ENCODE measurements at places on chromosomes 1 and 21. TPM values are rescaled to one million over a fixed set of nuclear protein-coding genes. Genes with fewer than 3 reads are reported as not detected.

- H3K36me3 ChIP-seq, result peaks cover 2% of the 10 kb centered on the region
- H3K4me3 ChIP-seq, result no peak overlapping the region
- H3K27me3 ChIP-seq, result no peaks in the 10 kb centered on the region
- no peaks in the 10 kb centered on the region for H3K4me1 ChIP-seq
- H3K27ac ChIP-seq, result no peak overlapping the region
Measured at GRCh38 chr1:184068354-184068753, 16.8 kb downstream of the TSEN15 start.

The NBPF20 gene
- total RNA-seq, result 2.8 TPM

DNA sequence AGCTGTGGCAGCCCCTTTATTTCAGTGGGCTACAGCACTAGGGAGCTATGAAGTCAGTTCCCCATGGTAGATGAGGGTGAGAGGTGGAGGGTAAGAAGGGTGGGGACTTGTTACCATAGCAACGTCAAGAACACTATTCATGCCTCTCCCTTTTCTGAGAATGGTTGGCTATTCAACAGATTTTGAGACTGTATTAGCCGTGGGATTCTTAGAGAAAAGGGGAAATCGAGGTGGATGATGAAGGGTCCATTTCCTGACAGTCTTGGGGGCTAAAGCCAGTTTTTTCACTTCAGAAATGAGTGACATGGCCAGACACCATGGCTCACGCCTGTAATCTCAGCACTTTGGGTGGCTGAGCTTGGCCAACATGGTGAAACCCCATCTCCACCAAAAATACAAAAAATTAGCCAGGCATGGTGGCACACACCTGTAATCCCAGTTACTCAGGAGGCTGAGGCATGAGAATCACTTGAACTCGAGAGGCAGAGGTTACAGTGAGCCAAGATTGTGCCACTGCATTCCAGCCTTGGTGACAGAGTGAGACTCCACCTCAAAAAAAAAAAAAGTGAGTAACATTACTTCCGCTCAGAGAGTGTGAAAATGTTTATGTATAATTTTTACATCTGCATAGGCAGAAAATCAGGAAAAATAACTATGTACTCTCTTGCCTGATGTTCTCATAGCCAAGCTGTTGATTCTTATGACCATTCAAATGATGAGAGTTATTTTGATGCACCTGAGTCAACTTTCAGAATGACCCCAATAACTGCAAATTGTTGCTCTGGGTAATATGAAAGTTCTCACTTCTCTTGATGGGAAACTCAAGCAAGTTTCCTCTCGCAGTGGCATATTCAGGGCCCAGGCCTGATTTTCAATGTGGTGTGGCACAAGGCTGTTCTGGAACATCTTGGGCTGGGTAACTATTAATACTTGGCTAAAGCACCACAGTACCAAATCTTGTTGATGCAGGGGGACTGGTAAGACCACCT, 23.2 kb upstream of the RGSL1 start:
- H3K27me3 ChIP-seq, result no peaks in the 10 kb centered on the region
- H3K27ac ChIP-seq, result no peak overlapping the region
- no peaks in the 10 kb centered on the region for H3K4me1 ChIP-seq
- no peak overlapping the region for H3K4me3 ChIP-seq

The GPR25 gene
- total RNA-seq, result not detected

GRCh38 chr1:54227891-54228310, 27.9 kb downstream of the MRPL37 start:
- no peak overlapping the region for H3K4me3 ChIP-seq
- H3K27ac ChIP-seq, result no peak overlapping the region
- no peaks in the 10 kb centered on the region for H3K27me3 ChIP-seq

DNA sequence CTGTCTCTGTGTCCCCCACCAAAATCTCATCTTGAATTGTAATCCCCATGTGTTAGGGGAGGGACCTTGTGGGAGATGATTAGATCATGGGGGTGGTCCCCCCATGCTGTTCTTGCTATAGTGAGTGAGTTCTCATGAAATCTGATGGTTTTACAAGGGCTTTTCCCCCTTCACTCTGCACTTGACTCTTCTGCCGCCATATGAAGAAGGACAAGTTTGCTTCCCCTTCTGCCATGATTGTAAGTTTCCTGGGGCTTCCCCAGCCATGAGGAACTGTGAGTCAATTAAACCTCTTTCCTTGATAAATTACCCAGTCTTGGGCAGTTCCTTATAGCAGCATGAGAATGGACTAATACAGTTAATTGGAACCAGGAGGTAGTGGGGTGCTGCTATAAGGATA, 137.1 kb upstream of the RAB4A start:
- H3K27ac ChIP-seq, result no peak overlapping the region
- no peak for DNase-seq
- no peaks in the 10 kb centered on the region for H3K27me3 ChIP-seq

The CFHR2 gene
- not detected for total RNA-seq

- no peak overlapping the region for H3K4me3 ChIP-seq
- no peaks in the 10 kb centered on the region for H3K36me3 ChIP-seq
- no peaks in the 10 kb centered on the region for H3K4me1 ChIP-seq
- no peaks in the 10 kb centered on the region for H3K27me3 ChIP-seq
- DNase-seq, result no peak
Measured at GRCh38 chr1:37741662-37742061, 23.3 kb downstream of the EPHA10 start.

DNA sequence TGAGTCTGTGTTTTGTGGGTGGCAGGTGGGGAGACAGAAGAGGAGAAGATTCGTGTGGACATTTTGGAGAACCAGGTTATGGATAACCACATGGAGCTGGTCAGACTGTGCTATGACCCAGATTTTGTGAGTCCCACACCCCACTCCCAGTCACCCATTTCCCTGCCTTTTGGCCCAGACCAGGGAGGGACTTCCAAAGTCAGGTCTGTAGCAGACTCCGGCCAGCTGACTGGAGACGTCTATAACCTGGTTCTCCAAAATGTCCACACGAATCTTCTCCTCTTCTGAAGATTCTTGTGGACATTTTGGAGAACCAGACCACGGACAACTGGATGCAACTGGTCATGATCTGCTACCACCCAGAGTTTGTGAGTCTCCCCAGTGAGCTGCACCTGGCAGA, 1.6 kb downstream of the GSTM5 start:
- no peaks in the 10 kb centered on the region for H3K36me3 ChIP-seq
- DNase-seq, result no peak
- no peak overlapping the region for H3K27ac ChIP-seq
- H3K4me1 ChIP-seq, result no peaks in the 10 kb centered on the region
- no peak overlapping the region for H3K4me3 ChIP-seq

GRCh38 chr1:181314959-181315358, 168.4 kb upstream of the CACNA1E start:
- H3K27ac ChIP-seq, result no peak overlapping the region
- peaks cover 28% of the 10 kb centered on the region for H3K27me3 ChIP-seq
- H3K4me3 ChIP-seq, result no peak overlapping the region
- no peak for DNase-seq

GRCh38 chr1:61753998-61754508, 11.8 kb downstream of the PATJ start:
- H3K4me3 ChIP-seq, result no peak overlapping the region
- H3K27ac ChIP-seq, result no peak overlapping the region
- no peak for DNase-seq
- H3K4me1 ChIP-seq, result no peaks in the 10 kb centered on the region

- no peaks in the 10 kb centered on the region for H3K4me1 ChIP-seq
- no peaks in the 10 kb centered on the region for H3K27me3 ChIP-seq
- no peak overlapping the region for H3K4me3 ChIP-seq
- no peak overlapping the region for H3K27ac ChIP-seq
Measured at GRCh38 chr21:15171546-15171945, 106.7 kb upstream of the NRIP1 start.

- H3K27me3 ChIP-seq, result no peaks in the 10 kb centered on the region
- no peak overlapping the region for H3K4me3 ChIP-seq
- DNase-seq, result no peak
Measured at GRCh38 chr1:5889462-5889861, 102.8 kb downstream of the NPHP4 start.

The APCS gene
- not detected for total RNA-seq

DNA sequence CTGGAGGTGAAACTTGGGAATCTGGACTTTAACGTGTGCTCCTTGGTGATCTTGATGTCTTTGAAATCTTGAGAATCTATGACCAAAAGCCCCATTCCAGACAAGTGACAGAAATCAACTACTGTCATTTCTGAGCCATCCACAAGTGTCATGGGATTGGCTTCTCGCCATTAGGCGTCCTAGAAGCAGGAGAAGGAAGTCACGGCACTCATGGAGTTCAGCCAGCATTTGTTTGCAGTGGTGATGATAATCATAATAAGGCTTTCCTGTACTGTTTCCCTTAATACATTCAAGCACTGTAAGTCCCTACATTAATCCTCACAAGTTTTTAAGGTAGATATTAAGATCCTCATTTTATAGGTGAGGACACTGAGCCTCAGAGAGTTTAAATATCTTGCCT, 11.9 kb downstream of the F5 start:
- no peaks in the 10 kb centered on the region for H3K36me3 ChIP-seq
- H3K27ac ChIP-seq, result no peak overlapping the region
- no peak for DNase-seq
- H3K27me3 ChIP-seq, result no peaks in the 10 kb centered on the region

DNA sequence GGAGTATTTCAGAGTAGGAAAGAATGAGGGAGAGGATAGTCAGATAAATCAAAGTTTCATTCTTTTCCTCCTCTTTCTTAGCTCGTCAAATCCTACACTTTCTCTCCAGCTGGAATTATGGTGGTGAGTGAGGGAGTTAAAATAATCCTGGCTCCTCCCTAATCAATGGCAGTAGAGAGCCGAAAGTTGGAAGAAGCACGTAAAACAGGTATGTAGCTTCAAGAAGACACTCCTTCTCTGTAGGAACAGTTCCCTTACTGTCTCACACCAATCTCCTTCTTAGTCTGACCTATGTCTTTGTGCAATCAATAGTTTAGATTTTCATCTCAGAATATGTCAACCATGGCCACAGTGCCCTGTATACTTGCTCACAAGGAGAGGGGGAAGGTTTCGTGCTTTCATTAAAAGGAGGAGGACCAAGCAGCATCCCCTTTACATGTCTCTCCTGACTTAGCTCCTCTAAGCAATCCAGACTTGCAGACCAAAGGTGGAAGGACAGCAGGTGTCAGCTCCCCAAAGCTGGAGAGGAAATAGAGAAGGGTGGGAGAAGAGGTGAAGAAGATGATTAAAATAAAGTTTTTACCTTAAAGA, 878 bp downstream of the MINDY1 start:
- peak overlapping the region; percentile 80 for H3K4me3 ChIP-seq
- H3K27ac ChIP-seq, result peak overlapping the region; percentile 94
- H3K27me3 ChIP-seq, result no peaks in the 10 kb centered on the region
- peaks cover 14% of the 10 kb centered on the region for H3K4me1 ChIP-seq
- peaks cover 3% of the 10 kb centered on the region for H3K36me3 ChIP-seq

The TRIM45 gene
- 4.6 TPM for total RNA-seq

The AMY2A gene
- not detected for total RNA-seq

- H3K27me3 ChIP-seq, result no peaks in the 10 kb centered on the region
- no peaks in the 10 kb centered on the region for H3K4me1 ChIP-seq
- H3K4me3 ChIP-seq, result no peak overlapping the region
- peaks cover 8% of the 10 kb centered on the region for H3K36me3 ChIP-seq
- no peak overlapping the region for H3K27ac ChIP-seq
Measured at GRCh38 chr1:150299716-150300115, 6.1 kb downstream of the MRPS21 start.

- H3K36me3 ChIP-seq, result peaks cover 3% of the 10 kb centered on the region
- no peaks in the 10 kb centered on the region for H3K27me3 ChIP-seq
- peaks cover 16% of the 10 kb centered on the region for H3K4me1 ChIP-seq
- no peak overlapping the region for H3K27ac ChIP-seq
- no peak overlapping the region for H3K4me3 ChIP-seq
- DNase-seq, result peak; percentile 43
Measured at GRCh38 chr1:24420547-24420946, 4.9 kb downstream of the NIPAL3 start.

- H3K27ac ChIP-seq, result no peak overlapping the region
- H3K36me3 ChIP-seq, result no peaks in the 10 kb centered on the region
- H3K27me3 ChIP-seq, result no peaks in the 10 kb centered on the region
- no peak for DNase-seq
Measured at GRCh38 chr21:32192291-32193097, 86.4 kb downstream of the MIS18A start.

DNA sequence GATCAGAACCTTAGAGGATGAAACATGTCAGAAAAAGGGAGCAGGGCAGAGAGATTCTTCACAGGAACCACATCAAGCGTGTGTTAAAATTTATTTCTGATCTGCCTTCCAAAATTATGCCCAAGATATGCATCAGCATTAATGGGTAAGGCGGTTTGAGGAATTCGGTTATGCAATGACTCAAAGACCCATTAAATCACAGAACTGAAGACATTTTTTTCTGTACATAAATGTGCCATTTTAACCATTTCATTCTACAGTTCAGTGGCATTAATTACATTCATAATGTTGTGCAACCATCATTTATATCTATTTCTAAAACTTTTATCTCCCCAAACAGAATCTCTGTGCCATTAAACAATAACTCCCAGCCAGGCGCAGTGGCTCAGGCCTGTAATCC, 43.4 kb downstream of the CNST start:
- no peaks in the 10 kb centered on the region for H3K27me3 ChIP-seq
- H3K4me1 ChIP-seq, result peaks cover 5% of the 10 kb centered on the region
- peak overlapping the region; percentile 35 for H3K27ac ChIP-seq

- no peaks in the 10 kb centered on the region for H3K36me3 ChIP-seq
- DNase-seq, result peak; percentile 75
- peaks cover 2% of the 10 kb centered on the region for H3K4me1 ChIP-seq
- no peak overlapping the region for H3K27ac ChIP-seq
Measured at GRCh38 chr1:119285482-119285881, 83.1 kb upstream of the HAO2 start.

The CYP4Z1 gene
- not detected for total RNA-seq
